Dorsolateral prefrontal cortex (tissue), 122 donors: ENCODE measurements at places on chromosomes 2 and 18. TPM values are rescaled to one million over a fixed set of nuclear protein-coding genes. Genes with fewer than 3 reads are reported as not detected.

DNA sequence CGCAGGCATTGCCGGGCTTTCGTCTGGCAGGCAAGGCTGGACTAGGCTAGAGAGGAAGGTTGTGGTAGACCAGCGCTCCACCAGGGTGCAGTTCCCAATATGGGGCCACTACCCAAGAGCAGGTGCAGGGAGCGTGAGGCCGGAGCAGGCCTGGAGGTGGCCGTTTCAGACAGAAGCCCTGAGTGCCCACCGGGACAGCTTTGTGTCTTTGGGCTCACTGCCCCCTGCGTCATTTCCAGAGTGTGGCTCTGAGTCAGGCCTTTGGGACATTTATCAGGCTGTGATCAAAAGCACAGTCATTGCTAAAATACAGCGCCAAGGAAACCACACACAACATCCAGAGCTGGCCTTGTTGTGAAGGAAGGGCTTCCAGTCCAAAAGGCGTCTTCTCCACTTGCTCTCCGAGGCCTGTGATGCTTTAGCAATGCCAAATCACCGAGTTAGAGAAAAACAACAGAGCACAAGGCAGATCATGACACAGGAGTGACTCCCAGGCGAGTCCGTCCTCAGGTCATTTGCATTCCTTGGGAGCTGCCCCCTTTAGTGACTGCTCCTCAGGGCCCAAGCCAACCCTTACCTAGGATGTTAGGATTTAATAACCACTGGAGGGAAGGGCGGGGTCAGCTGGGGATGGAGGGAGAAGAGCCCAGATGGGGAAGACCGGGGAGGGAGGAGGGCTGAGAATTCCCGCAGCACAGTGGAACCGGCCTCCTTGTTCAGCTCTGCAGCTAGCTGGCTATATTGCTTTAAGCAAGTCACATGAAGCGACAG lies 42.3 kb downstream of the RFX8 start:
- DNase-seq, result no peak

GRCh38 chr2:105294844-105295481 lies 34.6 kb downstream of the TGFBRAP1 start:
- peak; percentile 48 for DNase-seq

DNA sequence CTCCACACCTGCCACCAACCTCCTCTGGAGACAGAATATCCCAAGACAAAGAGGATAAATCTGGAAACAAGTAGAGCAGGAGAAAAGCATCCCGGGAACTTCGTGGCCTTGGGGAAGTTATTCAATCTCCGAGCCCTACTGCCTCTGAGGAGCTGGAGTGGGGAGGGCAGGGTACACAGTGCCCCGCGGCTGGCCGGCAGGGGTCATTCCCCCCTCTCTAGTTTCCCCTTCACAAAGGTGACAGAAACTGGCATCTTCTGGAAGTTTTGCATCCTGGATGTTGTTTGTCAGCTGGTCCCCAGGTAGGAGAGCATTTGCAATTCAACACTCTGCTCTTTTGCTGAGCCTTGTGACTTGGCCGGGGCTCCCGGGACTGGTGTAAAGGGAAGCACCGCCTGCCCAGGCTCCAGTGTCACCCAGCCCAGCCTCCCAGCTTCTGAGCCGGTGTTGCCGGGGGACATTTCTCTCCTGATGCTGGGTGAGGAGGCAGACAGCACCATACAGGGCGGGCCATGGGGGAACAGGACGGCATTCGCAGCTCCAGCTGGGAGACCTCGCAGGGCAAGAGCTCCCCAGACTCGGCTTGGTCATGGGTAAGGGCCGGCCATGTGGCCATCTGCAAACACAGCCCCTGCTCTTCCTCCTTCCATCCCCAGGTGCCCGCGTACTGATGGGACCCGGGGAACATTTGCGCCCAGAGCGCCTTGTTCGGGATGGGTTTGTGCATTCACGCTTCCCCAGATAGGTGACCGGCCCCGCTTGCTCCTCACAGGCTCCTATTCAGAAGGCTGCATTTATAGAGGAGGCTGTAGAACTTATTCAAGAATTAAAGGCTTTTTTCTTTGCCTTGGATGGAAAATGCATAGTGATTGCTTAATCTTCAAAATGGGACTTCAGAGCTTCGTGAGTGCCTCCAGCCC lies 7.4 kb upstream of the NTSR2 start:
- DNase-seq, result peak; percentile 41

GRCh38 chr2:529424-529823 lies 147.8 kb downstream of the TMEM18 start:
- no peak for DNase-seq

Gene TEX44
- total RNA-seq, result not detected

DNA sequence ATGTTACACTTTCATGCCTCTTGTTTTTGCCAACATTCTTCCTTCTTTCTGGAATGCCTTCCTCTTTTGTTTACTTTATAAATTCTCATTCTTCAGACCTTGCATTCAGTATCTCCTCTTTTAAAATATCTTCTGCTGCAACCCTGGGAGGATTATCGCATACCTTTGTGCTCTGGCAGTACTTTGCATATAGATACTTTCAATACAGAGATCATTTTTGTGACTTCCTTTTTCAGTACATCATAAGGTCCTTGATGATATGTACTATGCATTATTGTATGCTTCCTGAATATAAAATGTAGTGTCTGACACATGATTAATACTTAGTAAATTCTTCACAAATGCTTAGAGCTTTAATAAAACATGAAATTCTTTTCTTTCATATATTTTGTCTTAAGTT lies 538.7 kb downstream of the TRIB2 start:
- no peak for DNase-seq

- no peak for DNase-seq
Observed at GRCh38 chr2:102021779-102022178, 30.0 kb downstream of the IL1R2 start.

DNA sequence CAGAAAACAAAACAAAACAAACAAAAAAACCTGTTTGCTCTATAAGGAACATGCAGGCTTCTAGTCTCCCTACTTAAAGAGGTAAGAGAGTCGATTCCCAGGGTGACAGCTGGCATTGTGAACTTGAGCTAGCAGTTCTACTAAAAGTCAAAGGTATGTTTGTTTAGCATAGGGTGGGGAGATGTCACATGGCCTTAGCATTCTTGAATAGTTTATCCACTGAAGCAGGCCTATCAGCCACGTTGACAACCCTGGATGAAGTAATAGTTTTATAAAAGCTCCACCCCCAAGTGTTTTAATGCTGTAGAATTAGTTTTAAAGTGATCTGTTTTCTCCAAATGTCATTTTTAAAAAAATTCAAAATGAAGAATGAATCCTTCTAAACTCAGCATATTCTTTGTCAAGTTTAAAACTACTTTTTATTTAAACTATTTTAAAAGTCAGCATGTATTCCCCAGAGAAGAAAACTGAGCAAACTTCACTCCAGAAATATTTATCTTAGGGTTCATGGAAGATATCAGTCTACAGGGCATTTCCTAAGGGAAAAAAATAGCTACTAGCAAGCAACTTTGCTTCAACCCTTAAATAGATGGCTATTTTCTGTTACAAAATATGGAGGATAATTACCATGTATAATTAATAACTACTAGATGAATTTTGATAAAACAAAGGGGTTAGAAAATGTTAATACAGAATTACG lies 1.7 kb downstream of the MYOM1 start:
- DNase-seq, result no peak

- DNase-seq, result no peak
Observed at GRCh38 chr2:226187156-226187555, 612.5 kb downstream of the IRS1 start.

GRCh38 chr2:223925106-223925505 lies 20.0 kb downstream of the WDFY1 start:
- no peak for DNase-seq

Gene LAMA1
- total RNA-seq, result 5.6 TPM

DNA sequence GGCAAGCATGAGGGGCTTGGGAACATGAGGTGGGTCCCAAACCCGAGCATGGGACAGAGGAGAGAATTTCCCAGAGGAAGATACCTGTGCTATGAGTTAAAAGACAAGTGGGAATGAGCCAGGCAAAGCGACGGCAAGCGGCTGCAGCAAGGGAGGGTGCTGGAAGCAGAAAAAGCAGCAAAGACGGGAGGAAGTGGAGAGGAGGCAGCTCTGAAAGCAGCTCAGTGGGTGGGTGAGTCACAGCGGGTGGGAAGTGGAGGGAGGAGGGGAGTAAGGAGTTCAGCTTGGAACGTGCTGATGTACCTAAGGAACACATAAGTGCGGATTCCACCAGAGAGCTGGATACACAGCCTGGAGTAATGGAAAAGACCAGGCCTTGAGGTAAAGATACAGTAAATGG lies 41.4 kb downstream of the THUMPD2 start:
- peak; percentile 77 for DNase-seq

DNA sequence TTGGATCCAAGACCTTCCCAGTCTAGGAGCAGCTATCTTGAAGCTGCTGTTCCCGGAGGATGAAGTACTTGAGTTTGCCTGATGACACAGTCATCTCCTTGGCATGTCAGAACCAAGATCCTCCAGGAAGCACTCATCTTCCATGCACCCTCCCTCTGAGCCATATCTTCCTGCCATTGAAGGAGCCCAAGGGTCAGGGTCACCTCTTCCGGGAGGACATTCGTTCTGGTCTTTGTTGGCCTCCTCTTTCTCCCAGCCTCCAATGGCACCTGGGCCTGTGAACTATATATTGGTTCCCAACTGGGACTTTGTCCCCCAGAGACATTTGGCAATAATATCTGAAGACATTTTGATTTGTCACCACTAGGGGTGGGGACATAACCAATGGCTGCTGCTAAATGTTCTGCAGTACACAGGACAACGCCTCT lies 4.2 kb upstream of the MYO7B start:
- no peak for DNase-seq

GRCh38 chr18:75264926-75265597 lies 54.5 kb downstream of the TSHZ1 start:
- no peak for DNase-seq

Gene RETREG2
- total RNA-seq, result 156 TPM

DNA sequence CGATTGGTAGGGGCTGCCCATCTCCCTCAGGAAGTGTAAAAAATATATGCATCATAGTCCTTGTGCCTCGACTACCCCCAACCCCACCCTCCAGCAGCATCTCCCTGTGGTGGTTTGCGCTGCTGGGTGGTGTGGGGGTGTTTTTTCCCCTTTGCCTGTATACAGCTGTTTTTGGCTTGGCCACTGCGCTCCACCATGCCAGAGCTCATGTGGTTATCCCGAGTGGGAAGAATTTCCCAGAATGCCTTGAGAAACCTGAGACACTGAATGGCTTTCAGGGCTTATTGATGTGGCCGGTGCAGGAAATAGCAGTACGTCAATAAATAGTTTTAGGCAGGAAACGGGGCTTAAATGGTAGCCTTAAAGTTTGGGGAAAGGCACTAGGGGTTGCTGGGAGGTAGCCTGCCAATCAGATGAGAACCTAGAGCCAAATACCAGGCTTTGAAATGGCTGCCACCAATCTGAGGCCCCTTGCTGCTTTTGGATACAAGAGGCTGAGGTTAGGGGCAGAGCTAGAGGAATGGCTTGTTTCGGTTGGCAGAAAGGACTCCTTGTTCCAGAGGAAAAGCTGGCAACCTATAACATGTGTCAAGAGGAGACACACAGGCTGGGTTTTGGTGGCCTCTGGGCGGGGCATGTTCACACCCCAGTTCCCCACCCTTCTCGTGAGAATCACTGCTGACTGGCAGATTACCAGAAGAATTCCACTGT lies 144.1 kb downstream of the SMAD7 start:
- peak; percentile 26 for DNase-seq
